ENCODE measurements at places on chromosomes 3 and 15.

GRCh38 chr3:59572106-59572505 lies 522.3 kb upstream of the CFAP20DC start:
- no peak for DNase-seq

- peak; percentile 46 for DNase-seq
Measured at GRCh38 chr3:69085833-69086722, 1.3 kb downstream of the ARL6IP5 start.

DNA sequence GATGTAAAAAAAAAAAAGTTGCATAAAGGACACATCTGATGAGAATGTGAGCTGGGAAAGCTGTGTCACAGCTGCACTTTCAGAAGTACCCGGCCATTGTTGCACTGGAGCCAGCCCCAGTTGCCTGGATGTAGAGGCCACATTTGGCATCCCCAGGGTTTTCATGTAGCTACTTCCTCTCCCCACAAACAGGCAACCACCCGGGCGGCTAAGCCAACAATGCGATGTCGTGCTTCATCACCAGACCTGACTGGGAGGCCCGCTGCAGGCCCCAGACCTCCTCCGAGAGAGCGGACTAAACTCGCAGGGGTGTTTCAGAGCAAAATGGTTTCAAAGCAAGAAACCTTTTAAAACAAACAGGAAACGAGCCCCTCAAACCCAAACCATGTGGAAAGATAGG lies 142.3 kb downstream of the TMCO5A start:
- DNase-seq, result no peak

DNA sequence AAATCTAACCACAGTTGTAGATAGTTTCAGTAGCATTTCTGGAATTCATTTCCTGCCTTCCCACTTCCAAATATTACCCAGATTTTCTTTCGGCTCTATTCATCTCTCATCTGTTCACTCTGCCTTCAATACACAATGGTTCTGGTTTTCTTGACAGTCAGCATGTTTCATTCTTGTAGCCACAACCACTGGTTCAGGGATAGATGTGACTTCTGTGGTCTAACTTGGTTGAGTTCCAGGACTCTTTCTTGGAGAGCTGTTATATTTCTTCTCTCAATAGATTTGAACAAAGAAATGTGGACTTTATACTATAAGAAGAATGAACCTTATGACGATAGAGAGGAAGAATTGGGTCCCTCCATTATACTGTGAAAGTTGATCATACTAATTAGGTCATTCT lies 228.8 kb downstream of the NSUN3 start:
- DNase-seq, result no peak

GRCh38 chr15:66149871-66150270 lies 103.7 kb downstream of the MEGF11 start:
- DNase-seq, result no peak
